ENCODE measurements at places on chromosomes 6 and 20.

GRCh38 chr20:35615667-35616464 is at the start of gene SPAG4:
SPAG4 (plus strand) TSS chr20:35615829; CDS start chr20:35616004, 175 bp downstream.
- no peak for DNase-seq

- no peak for DNase-seq
Measured at GRCh38 chr20:458776-459175, 3.6 kb downstream of the TBC1D20 start.

DNA sequence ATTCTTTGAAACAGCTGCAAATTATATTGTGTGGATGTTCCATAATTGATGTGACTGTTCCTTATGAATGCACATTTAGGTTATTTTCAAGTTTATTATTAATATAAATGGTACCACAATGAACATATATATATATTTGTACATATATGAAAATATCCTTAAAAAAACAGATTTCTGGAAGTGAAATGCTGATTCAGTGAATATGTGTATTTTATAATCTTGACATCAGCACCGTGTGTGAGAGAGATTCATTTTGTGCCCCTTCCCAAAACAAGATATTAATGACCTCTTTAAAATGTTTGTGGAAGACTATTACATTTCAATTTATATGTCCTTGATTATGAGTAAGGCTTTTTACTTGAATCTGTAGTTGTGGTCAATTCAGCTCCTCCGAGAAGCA is 75.7 kb upstream of the PTPRT start:
- DNase-seq = no peak

DNA sequence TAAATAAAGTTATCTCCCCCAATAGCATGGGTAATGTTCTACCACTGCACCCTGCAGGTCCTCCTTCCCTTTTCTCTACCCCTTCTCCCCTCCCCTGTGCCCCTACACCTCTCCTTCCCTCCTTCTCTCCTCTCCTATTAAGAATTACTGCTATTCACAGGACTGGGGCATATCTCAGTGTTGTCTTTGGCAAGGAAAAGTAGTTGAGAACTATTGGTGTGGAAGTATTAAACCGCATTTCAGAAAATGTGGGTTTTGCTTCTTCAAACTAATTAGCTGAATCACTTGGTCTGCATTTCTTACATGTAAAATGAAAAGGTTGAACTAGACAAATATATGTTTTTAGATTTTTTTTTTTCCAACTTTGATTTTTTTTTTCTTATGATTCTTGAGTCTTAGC is 296.3 kb downstream of the CDKAL1 start:
- DNase-seq = no peak

- no peak for DNase-seq
Measured at GRCh38 chr6:10662742-10663141, 31.7 kb downstream of the C6orf52 start.

- no peak for DNase-seq
Measured at GRCh38 chr6:153957394-153957793, 81.6 kb upstream of the OPRM1 start.

GRCh38 chr6:5425267-5425666 is 164.0 kb downstream of the FARS2 start:
- no peak for DNase-seq

DNA sequence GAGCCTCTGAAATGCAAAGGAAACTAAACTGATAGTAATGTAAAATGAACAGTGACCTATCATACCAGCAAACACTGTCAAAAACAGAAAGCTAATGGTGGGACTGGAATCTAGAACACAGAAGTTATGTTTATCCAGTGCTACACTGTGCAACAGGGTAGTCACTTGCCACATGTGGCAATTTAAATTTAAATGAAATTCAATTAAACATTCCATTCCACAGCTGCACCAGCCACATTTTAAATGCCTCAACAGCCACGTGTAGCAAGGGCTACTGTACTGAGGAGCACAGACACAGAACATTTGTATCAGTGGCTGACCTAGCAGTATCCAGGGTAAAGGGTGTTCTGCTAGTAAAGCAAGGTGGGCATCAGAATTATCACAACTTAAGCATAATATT is 5.6 kb upstream of the POLR1H start:
- no peak for DNase-seq

- no peak for DNase-seq
Measured at GRCh38 chr6:7859591-7859990, 51.0 kb downstream of the TXNDC5 start.

DNA sequence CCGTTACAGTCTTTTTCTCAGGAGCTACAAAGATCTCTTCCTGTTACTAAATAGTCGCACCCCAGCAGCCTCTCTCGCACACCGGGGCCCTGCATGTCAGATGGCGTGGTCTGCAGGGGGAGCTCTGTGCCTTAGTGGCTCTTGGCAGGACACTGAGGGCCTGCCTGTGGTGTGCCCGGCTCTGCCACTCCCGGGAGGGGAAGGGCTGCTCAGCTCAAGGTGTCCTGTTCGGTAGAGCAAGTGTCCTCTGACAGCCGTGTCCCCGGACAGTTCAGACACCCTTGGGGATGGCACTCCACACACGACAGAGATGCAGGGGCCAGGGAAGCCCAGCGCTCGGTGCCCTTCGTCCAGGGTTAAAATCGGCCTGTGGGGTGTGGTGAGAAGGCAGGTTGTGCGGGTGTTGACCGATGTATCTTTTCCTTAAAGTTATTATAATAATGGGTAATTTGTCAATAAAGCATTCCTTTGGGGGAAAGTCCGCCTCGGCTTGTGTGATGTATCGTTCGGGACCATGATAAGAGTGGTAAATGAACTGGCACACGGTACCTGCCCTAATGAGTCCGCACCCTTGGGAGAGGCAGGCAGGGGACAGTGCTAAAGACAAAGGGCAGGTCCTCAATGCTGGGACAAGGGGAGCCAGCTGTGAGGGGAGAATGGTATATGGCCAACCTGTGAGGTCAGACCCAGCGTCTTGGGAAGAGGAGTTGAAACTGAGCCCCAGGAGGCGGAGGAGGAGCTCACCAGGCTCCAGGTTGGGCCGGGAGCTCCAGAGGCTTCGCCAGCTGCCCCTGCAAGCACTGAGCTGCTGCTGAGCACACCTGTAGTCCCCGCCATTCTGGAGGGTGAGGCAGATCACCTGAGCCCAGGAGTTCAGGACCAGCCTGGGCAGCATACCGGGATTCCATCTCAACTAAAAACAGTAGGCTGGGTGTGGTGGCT is 3.6 kb upstream of the DNAJC5 start:
- DNase-seq = no peak

DNA sequence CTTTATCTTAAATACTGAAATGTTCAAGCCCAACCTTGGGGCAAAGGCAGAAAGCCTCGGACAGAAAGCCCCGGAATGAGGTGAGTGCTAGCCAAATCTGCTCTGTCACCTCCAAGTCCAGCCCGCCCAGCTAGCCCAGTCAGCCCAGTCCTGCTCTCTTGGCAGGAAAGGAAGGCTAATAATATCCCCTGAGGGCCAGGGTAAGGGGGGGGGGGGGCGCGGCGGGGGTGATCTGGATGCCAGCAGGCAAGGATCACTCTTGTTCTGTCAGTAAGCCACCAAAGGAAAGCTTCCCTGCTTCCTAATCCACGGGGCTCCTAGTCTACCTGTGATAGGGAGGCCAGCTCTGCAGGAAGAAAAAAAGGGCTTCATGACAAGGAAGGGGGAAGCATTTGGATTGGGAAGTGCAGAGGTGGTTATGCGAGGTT is 1.1 kb downstream of the NDRG3 start:
- DNase-seq = no peak

DNA sequence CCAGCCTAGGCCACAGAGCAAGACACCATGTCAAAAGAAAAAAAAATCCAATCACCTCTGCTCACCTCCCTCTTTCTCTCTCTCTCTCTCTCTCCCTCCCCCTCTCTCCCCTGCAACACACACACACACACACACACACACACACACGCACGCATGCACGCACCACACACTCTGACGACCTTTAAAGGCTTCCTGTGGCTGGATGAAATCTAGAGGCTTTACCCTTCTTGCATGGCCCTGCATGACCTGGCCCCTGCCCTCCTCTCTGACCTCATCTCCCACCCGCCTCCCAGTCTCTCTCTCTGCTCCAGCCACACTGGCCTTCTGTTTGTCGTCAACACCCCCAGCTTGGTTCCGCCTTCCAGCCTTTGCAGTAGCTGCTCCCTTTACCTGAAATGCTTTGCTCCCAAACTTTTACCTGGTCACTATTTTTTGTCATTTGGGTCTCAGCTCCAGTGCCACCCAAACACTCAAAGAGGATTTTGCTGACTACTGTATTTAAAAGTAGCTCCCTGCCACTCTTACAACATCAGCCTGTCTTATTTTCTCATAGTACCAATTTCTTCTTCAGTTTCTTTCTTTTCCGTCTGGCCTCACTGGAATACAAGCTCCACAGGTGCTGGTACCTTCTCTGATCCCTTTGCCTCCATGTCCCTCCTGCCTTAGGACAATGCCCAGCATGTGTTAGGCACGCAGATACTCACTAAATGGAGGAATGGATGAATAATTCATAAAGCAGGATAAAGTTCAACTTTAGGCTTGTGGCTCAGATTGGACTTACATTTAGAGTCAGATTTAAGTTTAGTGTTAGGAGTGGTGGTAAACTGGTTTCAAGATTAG is 4.3 kb upstream of the LTA start:
- DNase-seq = no peak

DNA sequence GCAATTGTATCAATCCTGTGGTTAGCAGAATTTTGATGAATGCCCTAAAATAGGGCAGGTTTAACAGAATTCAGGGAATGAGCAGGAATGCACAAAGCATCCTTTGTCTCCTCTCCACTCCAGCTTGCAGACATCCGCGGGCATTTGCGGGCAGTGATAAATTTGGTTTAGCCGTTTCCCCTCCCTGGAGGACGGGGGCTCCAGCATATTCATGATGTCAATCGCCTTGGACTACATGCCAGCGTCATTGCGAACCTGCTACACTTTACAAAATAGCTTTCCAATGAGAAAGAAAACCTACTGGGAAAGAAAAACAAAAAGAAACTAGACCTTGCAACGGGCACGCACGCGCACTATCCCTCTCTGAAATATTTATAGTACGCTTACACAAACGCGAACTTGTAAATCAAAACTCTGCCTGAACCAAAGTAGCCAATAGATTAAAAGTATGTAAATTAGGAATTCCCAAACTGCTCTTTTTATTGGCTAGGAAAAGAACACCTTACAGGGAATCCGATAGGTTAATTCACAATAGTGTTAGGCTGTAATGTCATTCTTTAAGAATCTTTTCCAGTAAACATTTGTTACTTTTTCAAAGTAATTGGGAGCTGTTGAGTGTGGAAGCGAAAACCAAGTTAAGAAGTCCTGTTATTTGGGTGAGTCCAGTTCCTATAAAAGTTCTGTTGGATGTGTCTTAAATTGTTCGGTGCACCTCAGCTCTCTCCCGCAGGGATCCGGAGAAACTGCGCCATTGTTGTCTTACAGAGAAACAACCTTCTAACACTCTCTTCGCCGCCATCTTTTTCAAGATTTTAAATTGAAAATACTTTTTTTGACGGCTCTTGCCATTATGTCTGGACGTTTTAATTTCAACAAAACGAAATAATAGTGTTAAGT is 136.7 kb downstream of the HFE start:
- peak; percentile 89 for DNase-seq

DNA sequence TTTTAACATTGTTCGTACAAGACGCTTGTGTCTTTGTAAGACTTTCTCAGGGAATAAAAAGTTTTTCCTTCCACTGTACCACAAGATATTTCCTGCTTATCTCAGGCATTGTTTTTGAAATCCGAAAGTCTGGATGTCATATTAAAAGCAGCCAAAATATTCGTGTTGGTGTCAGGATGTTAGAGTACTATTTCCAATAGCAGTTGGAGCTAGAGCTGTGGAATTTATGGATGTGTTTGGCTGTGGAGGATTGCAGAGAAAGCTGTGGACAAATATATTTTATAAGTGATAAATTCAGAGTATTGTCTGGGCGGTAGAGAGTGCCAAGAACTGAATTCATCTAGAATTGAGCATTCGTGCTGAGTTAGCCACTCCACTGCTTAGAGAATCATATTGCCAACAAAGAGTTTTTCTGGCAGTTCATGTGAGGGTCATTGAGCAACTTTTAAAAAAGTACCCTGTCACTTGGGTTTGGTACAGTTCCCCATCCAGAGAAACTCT is 57.7 kb downstream of the ZDHHC14 start:
- no peak for DNase-seq

GRCh38 chr6:149026530-149026942 is 279.7 kb downstream of the UST start:
- DNase-seq = no peak

- DNase-seq = no peak
Measured at GRCh38 chr6:128161263-128161662, 260.4 kb upstream of the THEMIS start.

DNA sequence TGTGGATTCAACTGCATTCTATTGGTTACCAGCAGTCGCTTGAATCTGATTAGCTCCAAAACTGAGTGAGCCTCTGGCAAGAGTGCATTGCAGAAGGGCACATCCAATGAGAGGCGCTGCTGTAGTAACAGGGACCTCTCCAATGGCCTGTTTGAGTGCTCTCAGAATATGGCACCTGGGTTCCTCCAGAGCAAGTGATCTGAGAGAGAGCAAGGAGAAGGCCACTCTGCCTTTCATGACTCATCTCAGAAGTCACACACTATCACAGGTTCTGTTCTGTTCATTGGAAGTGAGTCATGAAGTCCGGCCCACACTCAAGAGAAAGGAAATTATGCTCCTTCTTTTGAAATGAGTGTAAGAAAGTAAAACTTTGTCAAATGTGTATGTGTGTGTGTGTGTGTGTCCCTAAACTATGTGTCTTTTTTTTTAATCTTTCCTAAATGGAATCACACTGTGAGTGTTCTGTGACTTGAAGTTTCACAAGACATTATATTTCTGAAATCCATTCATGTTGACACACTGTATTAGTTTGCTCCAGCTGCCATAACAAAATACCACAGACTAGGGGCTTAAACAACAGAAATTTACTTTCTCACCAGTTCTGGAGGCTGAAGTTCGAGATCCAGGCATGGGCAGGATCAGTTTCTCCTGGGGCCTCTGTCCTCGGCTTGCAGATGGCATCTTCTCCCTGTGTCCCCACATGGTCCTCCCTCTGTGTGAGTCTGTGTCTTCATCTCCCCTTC is 138.3 kb upstream of the CDYL start:
- no peak for DNase-seq

DNA sequence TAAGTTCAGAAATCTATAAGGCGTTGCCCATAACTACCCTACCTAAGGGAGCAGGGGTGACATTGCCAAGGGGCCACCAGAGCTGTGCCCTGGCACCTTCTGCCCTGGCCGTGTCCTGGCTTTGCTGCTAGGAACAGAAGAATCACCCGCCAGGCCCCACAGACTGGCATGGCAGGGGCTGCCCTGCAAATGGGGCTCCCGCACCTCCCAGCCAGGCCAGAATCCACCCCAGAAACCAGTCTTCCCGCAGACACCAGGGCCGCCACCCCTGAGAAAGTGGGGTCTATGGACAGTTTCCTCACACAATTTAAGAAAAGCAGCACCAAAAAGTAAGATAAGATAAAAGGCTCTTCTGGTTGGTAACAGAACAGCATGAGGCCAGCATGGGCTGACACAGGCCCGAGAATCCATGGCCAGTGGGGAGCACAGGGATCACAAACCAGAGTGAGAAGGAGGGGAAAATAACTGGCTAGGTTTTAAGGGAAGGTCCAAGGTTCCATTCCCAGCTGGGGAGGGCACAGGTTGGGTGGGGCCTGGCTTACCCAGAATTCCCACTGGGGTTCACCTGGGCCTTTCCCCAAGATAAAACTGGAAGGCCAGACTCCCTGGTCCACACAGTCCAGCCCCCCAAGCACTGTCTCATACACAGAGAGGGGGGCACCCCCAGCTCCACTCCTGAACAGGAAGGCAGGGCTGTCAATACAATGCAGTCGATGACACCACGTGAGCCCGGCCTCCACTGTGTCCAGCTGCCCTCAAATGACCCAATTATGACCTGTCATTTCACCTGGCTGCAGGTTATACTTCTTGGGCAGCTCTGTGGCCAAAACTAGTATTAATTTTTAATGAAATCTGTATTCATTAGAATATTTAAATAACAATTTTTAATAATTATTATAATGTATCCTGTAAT is 59.4 kb downstream of the PYGB start:
- no peak for DNase-seq
